Fibroblast of skin of abdomen (primary cell): ENCODE measurements at places on chromosomes 7 and 10.

DNA sequence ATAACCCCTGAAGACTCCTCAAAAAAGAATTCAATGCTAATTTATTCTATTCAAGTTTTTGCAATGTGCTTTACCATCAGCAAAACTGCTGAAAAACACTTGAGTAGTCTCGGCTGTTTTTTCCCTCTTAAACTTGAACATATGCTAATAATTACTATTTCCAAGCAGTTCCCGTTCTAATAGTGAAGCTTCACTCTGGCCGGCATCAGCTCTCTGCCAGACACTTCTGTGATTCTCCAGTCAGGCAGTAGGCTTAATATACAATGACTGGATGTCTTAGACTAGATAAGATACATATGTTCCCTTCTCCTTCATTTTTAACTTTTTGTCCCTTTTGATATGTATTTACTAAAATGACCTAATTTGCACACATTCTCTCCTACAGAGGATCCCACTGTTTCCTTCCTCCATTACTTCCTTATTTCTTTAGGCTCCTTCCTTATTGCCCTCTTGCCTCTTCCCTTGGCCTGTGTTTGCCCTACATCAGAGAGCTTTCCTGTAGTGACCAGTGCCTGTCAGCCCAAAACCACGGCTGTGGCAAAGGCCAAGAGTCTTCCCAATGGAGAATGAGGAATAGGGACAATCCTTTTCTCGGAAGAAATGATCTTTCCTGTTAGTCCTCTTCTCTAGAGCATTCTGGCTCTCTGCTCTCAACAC is 23.5 kb downstream of the HEPACAM2 start:
- peak; percentile 1 for DNase-seq

DNA sequence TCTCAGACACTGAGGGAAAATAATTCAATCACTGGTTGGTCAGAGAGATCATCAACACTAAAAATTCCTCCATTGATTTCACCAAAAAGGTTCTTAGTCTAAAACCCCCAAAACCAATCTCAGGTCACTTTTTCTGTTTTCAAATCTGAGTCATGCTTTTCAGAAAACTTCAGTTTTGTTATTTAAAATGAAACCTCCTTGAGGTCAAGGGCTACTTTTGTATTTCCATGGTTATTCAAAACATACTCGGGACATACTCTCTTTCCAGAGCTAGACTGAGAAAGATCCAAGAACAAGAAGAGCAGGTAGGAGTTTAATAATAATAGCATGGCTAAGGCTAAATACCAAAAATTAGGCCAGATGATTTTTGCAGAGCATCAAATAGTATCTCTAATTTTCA is 152.8 kb downstream of the SDHAF3 start:
- DNase-seq, result no peak

GRCh38 chr7:129777195-129777844 is 165.8 kb downstream of the NRF1 start:
- DNase-seq, result no peak

- DNase-seq, result peak; percentile 36
Measured at GRCh38 chr7:47638679-47639315, 56.9 kb upstream of the TNS3 start.

- DNase-seq, result no peak
Measured at GRCh38 chr10:77029777-77030717, 607.6 kb downstream of the KCNMA1 start.

DNA sequence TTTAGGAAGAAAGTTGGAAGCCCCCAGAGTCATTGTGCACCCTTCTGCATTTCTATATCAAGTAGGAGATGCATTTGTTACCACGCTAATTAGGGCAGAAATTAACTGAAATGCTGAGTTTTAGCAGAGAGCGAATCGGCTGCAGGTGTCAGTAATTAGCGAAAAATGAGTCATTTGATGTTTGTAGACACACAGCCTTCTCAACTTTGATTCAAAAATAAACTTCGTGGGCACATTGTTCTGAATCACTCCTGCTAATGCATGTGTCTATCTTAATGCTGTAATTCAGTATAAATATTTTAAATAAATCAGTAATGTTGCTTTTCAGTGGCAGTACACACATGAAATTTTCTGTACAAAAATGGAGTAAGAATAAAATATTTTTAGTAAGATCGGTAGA is 109.5 kb upstream of the CARD11 start:
- no peak for DNase-seq

- peak; percentile 6 for DNase-seq
Measured at GRCh38 chr7:27062946-27063345, 32.9 kb downstream of the HOXA1 start.

DNA sequence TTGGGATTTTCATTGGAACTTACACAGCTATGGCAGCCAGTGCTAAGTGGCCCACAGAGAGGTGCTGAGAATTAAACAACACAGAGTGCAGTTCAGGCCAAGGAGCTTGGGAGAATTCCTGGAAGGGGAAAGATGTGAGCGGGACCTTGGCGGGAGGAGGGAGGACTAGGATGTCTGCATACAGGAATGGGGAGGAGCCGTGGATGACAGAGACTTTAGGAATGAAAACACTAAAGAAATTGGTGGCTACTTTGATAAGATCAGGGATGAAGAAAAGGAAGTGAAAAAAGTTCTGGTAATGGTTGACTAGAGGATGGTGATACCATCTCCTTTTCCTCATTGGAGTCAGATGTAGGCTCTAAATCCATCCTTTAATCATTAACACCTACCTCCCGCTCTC is 234.2 kb upstream of the FZD8 start:
- peak; percentile 84 for DNase-seq

- DNase-seq, result no peak
Measured at GRCh38 chr10:84715911-84716310, 387.5 kb downstream of the CCSER2 start.

GRCh38 chr7:30557245-30557644 is 37.4 kb upstream of the GARS1 start:
- DNase-seq, result no peak

DNA sequence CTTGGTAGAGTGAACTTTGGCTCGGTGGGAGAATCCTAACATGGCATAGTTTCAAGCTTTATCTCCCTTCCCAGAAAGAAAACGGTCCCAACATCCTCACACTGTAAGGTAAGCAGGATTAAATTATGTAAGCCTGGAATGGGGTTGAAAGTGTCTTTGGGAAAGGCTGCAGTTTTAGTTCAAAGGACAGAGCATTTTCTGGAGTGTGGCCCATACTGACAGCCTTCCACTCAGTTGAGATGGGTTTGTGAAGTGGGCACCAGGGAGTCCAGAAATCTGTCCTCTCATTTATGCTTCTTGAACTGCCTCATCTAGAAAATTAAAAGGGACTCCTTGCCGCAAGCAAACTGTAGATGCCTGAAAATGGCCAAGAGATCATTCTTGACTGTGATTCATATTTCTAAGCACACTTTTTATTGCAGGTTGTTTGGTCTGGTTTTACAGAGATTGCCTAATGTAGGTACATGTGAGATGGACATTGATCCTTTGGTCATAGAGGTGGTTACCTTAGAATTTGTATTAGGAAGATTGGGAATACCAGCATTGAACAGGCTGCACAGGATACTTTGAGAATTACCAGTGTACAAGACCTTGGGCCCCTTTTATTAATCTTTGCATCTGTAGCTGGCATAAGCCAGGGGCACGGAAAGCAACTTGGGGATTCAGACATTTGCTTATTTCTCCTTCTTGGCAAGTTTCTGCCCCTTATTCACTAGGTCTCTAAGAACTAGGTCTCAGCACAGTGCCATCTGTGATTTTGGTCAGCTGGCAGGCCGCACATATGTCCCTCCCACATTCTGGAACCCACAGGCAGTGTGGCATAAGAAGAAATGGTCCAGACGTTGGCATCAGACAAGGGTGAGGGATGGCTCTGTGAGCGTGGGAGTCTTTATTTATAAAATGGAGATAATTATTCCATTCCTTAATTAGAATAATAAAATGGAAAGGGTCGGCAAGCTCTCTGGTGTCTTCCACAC is 125.9 kb downstream of the GLCCI1 start:
- DNase-seq, result no peak

DNA sequence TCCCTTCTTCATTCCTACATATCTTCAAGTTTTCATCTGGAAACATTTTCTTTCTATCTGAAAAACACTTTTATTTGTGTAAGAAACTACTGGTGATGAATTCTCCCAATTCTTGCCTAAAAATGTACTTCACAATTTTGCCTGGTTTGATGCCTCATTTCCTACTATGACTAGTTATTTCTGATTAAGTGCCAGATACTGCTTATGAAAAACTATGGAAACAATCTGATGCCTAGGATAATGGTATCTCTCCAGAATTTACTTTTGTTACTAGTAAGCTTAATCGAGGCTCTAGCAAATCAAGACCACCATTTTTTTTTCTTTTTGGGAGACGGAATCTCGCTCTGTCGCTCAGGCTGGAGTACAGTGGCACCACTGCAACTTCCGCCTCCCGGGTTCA is 31.3 kb downstream of the CACUL1 start:
- DNase-seq, result peak; percentile 46

DNA sequence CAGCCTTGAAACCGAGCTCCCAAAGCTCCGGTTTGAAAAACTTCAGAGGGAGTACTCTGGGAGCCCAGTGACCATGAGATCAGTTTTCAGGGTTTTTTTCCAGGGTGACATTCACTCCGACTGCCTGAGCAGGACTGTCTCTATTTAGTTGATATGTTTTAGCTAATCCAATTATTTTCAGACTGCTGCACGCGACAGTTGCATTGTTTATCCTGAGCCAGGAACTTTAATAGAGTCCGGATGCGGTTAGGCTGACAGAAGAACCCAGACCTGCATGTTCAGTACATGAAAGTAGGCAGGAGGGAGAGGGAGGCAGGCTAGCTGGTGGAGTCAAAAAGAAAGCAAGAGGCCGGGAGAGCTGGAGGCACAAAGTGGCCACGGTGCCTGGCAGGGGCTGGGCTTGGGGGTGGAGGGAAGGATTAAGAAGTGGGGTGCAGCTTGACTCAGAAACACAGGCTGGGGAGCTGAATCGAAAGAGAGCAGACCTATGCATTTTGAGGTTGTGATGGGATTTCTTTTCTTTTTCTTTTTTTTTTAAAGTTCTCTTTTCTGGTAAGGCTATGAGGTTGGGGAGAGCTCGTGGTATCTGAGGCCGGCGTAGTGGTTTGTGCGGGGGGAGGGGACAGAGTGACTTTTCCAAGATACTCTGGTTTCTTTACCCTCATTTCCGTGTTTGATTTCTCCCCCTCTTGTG is 5.7 kb downstream of the GATA3 start:
- peak; percentile 58 for DNase-seq

GRCh38 chr10:74381291-74381853 is 230.4 kb downstream of the ADK start:
- no peak for DNase-seq

DNA sequence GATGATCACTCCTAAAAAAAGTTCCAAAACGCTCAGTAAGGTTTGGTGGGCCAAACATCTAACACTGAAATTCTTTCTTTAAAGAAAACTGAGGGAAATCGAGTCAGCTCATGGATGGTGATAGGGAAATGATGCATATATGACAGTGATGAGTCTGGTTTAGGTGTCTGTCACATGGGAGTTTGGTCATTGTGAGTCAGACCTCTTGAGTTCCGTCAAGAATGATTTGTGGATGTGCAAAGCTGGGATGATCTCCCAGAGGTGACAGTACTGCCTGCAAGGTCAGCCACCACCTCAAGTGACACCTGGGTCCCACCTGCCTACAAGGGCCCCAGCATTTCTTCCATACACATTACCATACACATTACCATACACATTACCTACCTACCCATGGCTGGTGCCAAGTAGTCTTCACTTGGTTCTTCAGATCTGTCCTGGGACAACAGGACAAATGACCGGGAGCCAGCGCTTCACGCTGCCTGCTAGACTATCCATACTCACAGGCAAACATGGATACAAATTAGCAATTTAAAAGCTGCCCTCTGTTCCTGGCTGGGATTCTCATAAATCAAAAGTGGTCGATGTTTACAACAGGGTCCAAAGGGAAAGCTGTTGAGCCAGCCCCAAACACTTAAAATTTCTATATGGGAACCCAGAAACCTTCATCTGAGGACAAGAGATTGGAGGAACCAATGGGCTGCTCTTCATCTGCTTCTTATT is 128.4 kb downstream of the ADAM12 start:
- DNase-seq, result no peak

- DNase-seq, result peak; percentile 81
Measured at GRCh38 chr7:47326220-47326619, 255.7 kb downstream of the TNS3 start.

GRCh38 chr10:124677293-124677699 is 66.9 kb downstream of the FAM53B start:
- DNase-seq, result no peak

GRCh38 chr7:18693406-18693805 is 197.9 kb downstream of the HDAC9 start:
- peak; percentile 89 for DNase-seq

DNA sequence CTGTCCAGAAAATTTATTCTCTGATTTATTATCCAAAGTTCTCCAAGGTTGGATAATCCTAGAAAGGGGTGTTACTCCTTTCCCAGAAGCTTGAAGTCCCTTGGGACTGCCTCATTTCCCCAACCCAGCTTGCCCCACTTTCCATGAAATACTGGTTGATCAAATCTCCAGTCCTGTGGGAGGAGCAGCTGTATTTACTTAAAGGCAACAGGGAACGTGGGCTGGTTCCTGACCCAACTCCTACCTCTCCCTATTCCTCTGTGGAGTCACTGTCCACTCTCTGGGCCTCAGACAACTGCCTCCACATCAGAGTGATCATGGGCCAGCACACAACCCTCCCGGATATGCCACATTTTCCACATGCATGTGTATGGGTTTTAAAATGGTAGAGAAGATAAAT is 166.2 kb upstream of the PRR15 start:
- DNase-seq, result no peak

DNA sequence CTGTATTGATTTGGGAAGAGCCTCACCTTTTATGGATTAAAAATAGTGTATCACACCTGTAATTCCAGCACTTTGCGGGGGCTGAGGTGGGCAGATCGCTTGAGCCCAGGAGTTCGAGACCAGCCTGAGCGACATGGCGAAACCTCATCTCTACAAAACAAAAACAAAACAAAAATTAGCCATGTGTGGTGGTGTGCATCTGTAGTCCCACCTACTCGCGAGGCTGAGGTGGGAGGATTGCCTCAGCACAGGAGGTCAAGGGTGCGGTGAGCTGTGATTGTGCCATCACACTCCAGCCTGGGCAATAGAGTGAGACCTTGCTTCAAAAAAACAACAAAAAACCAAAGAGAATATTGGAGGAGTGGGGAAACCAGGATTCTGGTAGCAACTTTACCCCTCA is 79.6 kb downstream of the LRMDA start:
- DNase-seq, result no peak

GRCh38 chr7:16028103-16028502 is 341.6 kb upstream of the MEOX2 start:
- DNase-seq, result peak; percentile 93

GRCh38 chr10:121645696-121646095 is 47.5 kb upstream of the FGFR2 start:
- no peak for DNase-seq

- DNase-seq, result no peak
Measured at GRCh38 chr10:6507311-6507710, 72.8 kb downstream of the PRKCQ start.

DNA sequence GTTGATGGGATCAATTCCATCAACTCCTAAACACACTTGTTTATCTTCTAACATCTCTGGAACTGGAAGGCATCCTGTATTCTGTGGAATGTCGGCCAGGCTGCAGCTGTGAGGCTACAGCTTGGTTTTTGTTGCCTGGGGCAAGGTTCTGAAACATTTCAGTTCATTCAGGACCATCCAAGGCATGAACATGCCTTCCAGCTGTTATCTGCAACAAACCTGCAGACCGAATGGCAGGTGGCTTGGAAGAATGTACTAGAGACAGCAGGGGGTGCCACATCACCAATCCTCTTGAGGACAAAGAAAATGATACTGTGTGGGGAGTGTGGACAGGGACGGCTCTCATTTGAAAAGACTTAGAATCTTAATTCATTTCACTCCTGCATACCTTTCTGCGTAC is 12.4 kb downstream of the PAPOLB start:
- DNase-seq, result peak; percentile 26

- DNase-seq, result no peak
Measured at GRCh38 chr10:93445978-93446720, 36.0 kb downstream of the MYOF start.
